Cardiac muscle cell (in vitro differentiated cells and primary cell): ENCODE measurements at places on chromosomes 16 and 17.

- DNase-seq = peak; percentile 12
Observed at GRCh38 chr17:71423871-71424546, 696.8 kb upstream of the SOX9 start.

DNA sequence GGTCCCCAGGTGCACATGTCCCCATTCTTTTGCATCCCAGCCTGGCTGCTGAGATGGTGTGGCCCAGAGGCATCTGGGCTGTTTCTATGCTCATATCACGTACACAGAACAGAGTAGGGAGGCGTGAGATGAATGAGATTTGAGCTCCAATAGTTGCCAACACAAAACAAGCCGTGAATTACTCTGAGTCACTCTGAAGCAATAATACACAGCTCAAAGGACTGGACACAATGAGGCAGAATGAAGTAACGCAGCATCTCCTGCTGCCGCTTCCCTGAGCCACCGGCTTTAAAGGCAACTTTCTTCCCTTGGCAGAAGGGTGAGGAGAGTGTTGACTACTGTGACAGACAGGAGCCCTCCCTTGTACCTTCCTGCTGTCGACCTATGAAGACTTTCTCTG, 33.9 kb upstream of the CLEC18B start:
- no peak for DNase-seq

DNA sequence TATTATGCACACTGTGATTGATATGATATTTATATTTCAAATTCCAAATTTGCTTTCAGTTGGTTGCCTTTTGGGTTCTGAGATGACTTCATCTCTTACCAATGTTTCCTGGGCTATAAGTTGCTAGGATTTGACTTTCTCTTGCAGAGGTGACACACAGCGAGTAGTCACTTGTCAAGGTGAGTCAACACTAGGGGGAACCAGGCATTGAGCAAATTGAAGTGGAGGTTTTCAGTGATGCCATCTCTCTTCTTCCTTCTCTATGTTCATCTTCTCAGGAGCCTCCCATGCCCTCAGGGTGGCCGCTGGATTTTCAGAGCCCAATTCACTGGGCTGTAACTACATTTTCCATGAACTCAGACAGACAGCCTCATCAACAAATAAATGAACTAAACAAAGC, 6.0 kb upstream of the CPD start:
- DNase-seq = no peak

GRCh38 chr16:72270531-72270930, 98.6 kb upstream of the PMFBP1 start:
- no peak for DNase-seq

DNA sequence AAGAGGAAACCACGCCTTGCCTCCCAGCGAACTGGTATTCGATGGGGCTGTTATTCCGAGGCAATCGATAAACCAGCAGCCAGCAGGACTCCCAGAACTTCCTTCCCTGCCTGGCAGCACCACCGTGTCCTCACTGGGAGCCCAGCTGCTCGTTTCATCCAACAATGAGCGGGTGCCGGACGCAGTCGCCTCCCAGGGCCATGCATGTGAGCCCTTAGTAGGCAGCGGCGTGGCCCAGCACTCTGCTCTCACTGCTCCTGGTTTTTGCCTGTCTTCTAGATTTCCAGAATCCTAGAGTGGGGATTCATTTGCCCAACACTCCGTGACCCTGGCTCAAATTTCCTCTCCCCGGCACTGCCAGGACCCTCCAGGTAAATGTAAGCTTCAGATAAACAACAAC, 29.1 kb upstream of the RASD1 start:
- DNase-seq = no peak

- DNase-seq = no peak
Observed at GRCh38 chr17:32488604-32489180, 1.9 kb downstream of the CDK5R1 start.

GRCh38 chr17:13346081-13346533, 255.6 kb downstream of the HS3ST3A1 start:
- DNase-seq = no peak

DNA sequence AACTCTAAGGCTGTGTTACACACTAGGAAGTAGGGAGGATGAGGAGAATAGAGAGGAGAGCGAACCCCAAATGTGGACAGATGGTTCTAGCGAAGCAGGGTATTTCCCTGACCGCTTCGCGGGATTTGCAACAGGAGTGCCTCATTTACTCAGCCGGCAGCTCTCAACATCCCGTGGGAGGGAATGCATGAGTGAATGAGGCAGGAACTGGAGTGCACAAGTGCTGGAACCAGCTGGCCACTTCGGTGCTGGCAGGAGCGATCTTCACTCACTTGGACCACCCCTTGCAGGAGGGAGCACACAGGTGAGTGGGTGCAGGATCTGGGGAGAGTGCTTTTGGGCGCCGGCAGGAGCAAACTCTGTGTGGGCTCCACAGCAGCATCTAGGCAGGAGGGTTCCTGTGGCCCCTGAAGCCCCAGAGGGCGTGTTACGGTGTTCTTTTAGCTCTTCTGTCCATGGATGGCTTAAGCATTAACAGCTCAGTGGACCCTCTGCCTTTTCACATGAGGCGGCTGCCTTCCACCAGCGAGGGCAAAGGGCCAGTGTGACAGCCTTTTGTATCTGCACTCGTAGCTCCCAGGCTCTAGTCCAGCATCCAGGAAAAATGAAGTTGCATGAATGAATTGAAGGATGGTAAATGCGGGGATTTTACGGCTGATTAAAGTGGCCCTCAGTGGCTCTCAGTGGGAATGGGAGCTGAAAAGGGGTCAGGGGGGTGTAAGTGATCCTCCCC, 17.4 kb upstream of the ZNHIT3 start:
- DNase-seq = no peak

DNA sequence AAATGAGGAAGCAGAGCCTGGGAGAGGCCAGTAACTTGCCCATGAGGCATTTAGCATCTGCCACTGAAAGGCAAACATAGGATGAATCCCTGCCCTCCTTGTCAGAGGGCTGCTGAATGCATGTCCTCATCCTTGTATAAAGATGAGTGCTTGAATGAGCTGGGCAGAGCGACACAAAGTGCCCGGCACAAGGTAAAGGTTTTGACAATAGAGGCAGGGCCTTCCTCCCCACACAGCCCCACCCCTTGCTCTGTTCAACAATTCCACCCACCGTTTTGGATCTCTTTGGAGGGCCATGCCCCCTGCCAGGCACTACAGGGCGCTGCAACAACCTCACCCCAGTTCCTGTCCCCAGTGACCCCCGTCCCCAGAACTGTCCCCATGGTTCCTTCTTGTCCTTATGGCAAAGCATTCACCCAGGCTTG, 1.4 kb upstream of the KRT19 start:
- DNase-seq = no peak

- no peak for DNase-seq
Observed at GRCh38 chr17:34076743-34077631, 178.1 kb upstream of the CCL2 start.

- DNase-seq = peak; percentile 86
Observed at GRCh38 chr17:81365601-81366585, 29.4 kb upstream of the BAHCC1 start.

- no peak for DNase-seq
Observed at GRCh38 chr17:17041018-17041521, 1.2 kb upstream of the MPRIP start.

DNA sequence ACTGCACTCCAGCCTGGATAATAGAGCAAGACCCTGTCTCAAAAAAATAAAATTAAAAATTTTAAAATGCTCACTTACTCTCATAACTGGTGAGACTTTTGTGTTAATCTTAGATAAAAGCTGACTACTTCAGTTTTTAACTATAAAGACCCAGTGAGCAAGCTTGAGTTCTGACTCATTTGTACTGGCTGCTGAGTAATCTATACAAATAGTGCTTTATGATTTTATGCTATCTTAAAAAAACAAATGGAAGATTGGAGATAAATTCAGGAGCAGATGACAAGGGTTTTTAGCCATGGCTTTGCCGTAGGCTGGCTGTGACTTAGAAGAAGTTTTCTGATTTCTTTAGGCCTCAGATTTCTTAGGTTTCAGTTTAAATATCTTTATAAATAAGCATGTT, 30.5 kb downstream of the SNTB2 start:
- DNase-seq = no peak
